AG04450 (cell line): ENCODE measurements at places on chromosomes 11 and 22.

GRCh38 chr22:36258701-36259614, 6.0 kb downstream of the APOL1 start:
- DNase-seq = no peak

GRCh38 chr11:46363031-46363407, 15.8 kb downstream of the DGKZ start:
- DNase-seq = no peak

- DNase-seq = no peak
These were observed 1.3 kb downstream of the HIRA start for GRCh38 chr22:19429950-19430889.

DNA sequence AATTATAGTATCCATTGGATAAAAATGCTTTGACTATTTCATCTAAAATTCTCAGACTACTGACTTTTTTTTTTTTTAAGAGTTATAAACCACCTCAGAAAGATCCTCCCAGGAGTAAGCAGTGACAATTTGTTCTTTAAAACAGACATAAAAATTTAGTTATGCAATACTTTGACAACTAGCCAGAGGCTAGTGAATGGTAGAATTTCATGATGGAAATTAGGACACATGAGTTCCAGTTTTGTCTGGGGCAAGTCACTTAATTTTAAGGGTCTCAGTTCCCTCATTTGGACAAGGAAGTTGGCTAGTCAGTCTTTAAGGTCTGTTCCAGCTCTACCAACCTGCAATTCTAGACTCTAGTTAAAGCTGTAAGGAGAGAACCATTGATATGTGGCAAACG, 2.9 kb downstream of the IL18 start:
- no peak for DNase-seq

GRCh38 chr11:85095239-85095638, 531.9 kb downstream of the DLG2 start:
- DNase-seq = no peak

- DNase-seq = no peak
These were observed 1.1 kb downstream of the NEAT1 start for GRCh38 chr11:65423516-65424204.

- no peak for DNase-seq
These were observed 109.0 kb downstream of the OSBP2 start for GRCh38 chr22:30803679-30804078.

DNA sequence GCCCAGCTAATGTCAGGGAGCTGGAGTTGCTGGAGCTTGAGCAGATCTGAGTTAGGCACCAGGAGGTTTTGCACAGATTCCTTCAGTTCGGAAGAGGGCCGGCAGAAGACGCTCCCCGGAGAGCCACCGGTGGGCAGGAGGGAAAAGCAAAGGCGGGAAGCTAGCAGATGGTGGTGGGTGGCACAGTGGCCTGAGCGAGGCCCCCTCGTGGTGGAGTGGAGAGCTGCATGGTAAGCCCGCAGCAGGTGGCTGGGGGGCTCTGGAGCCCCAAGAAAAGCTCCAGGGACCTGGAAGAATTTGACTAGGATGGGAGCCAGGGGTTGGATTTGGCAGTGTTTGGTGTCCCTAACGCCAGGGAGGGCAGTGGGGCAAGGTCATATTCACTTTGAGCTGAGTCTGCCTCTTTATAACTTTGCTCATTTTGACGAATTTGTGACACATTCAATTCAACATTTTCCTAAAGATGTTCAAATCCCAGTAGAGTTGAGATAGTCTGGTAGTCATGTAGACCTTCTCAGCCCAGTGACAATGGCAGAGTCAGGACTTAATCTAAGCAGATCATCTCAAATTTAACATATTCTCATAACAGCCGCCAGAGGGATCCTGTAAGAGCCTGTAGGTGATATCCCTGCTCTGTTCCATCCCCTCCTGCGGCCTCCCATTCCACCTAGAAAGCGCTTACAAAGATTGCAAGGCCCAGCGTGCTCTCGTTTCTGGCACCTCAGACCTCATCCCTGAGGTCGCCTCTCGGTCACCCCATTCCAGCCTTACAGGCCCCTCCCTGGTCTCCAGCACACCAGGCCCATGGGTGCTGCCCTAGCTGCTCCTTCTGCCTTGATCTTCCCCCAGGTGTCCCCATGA, 57.9 kb downstream of the TRIM29 start:
- no peak for DNase-seq
